ENCODE measurements at places on chromosomes 4 and X. TPM values are rescaled to one million over a fixed set of nuclear protein-coding genes. Genes with fewer than 3 reads are reported as not detected.

GRCh38 chrX:1450361-1451161, 2.1 kb downstream of the ASMTL start:
- no peaks in the 10 kb centered on the region for H3K27me3 ChIP-seq
- no peak overlapping the region for H3K4me3 ChIP-seq
- no peak overlapping the region for H3K27ac ChIP-seq
- DNase-seq: no peak

GRCh38 chrX:56563231-56564161, at the start of gene UBQLN2:
Gene UBQLN2, plus strand, starts transcription at chrX:56563627. Its CDS starts 247 bp downstream, at chrX:56563874.
- H3K4me3 ChIP-seq: peak within 1 kb of the TSS; percentile 98
- no peaks in the 10 kb centered on the region for H3K27me3 ChIP-seq
- peak; percentile 67 for DNase-seq
- peak within 1 kb of the TSS; percentile 85 for H3K27ac ChIP-seq

DNA sequence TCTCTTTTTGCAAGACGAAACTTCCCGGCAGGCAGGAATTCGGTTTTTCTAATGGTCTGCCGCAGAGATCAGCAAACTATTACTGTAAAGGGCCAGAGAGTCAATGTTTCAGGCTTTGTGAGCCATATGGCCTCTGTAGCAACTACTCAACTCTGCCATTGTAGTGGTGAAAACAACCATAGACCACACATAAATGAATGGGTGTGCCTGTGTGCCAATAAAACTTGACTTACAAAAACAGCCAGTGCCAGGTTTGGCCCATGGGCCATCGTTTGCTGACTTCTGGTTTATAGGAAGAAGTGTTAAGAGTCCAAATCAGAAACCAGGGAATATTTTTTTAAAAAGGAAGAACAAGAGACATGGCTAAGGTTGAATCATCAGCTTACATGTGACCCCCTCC, 163.0 kb downstream of the SH3KBP1 start:
- H3K4me3 ChIP-seq: no peak overlapping the region
- peaks cover 38% of the 10 kb centered on the region for H3K4me1 ChIP-seq
- DNase-seq: no peak
- H3K27ac ChIP-seq: no peak overlapping the region

- no peak overlapping the region for H3K27ac ChIP-seq
- H3K36me3 ChIP-seq: no peaks in the 10 kb centered on the region
- H3K4me3 ChIP-seq: no peak overlapping the region
- no peak for DNase-seq
- H3K27me3 ChIP-seq: no peaks in the 10 kb centered on the region
These were observed 51.7 kb downstream of the FAM53A start for GRCh38 chr4:1632109-1633104.

DNA sequence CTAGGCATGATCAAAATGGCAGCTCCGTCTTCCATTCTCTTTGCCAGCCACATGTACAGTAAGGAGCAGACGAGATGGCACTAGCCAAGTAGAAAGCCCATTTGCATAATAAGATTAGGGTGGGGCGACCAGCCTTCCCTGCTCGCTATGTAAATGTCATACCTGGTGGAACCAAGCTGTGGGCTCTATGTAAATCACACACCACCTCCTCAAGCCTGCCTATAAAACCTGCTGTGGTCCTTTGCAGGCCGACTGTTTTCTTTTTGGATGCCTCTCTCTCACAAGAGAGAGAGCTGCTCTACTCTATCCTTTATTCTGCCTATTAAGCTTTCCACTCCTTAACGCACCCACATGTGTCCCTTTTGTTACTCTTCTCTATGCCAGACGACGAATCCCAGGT, 1472.7 kb downstream of the ARAP2 start:
- H3K4me1 ChIP-seq: no peaks in the 10 kb centered on the region
- no peaks in the 10 kb centered on the region for H3K27me3 ChIP-seq
- no peaks in the 10 kb centered on the region for H3K36me3 ChIP-seq
- H3K4me3 ChIP-seq: no peak overlapping the region
- no peak overlapping the region for H3K27ac ChIP-seq

GRCh38 chr4:140236654-140237169, 82.7 kb upstream of the MAML3 start:
- no peak overlapping the region for H3K27ac ChIP-seq
- peaks cover 3% of the 10 kb centered on the region for H3K27me3 ChIP-seq
- peaks cover 7% of the 10 kb centered on the region for H3K4me1 ChIP-seq
- H3K36me3 ChIP-seq: no peaks in the 10 kb centered on the region

- H3K36me3 ChIP-seq: no peaks in the 10 kb centered on the region
- H3K27ac ChIP-seq: no peak overlapping the region
- no peak for DNase-seq
- no peak overlapping the region for H3K4me3 ChIP-seq
- H3K27me3 ChIP-seq: no peaks in the 10 kb centered on the region
- H3K4me1 ChIP-seq: peaks cover 3% of the 10 kb centered on the region
These were observed 30.9 kb upstream of the FAM156A start for GRCh38 chrX:52988985-52989917.

GRCh38 chrX:107741404-107741790, 34.2 kb downstream of the TSC22D3 start:
- no peaks in the 10 kb centered on the region for H3K36me3 ChIP-seq
- H3K27me3 ChIP-seq: no peaks in the 10 kb centered on the region
- peaks cover 26% of the 10 kb centered on the region for H3K4me1 ChIP-seq
- no peak for DNase-seq

DNA sequence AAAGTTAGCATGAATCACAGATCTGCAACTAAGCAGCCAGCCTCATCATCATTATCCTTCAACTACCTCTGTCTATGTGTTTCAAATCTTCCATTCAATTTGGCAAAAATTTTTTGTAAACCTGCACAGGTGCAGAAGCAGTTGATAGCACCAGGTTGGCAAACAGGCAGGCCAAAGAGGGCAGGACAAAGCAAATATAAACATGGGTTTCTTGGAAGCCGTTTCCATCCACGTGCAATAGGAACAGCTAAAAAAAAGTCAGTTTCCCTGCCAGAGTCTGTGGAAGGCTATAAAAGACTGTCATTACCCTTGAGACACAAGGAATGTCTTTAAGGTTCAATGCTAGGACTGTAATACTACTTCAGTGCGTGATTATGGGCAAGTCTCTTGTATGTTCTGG, 253.2 kb downstream of the PDHA2 start:
- H3K4me1 ChIP-seq: no peaks in the 10 kb centered on the region
- no peak overlapping the region for H3K27ac ChIP-seq
- DNase-seq: no peak
- no peak overlapping the region for H3K4me3 ChIP-seq

GRCh38 chrX:133188631-133189030, 29.5 kb downstream of the TFDP3 start:
- no peak overlapping the region for H3K27ac ChIP-seq
- H3K4me1 ChIP-seq: no peaks in the 10 kb centered on the region
- DNase-seq: no peak
- no peaks in the 10 kb centered on the region for H3K36me3 ChIP-seq

- H3K27ac ChIP-seq: no peak overlapping the region
- peaks cover 18% of the 10 kb centered on the region for H3K4me1 ChIP-seq
- H3K36me3 ChIP-seq: no peaks in the 10 kb centered on the region
- DNase-seq: no peak
These were observed 10.4 kb downstream of the RELL1 start for GRCh38 chr4:37675587-37676290.

DNA sequence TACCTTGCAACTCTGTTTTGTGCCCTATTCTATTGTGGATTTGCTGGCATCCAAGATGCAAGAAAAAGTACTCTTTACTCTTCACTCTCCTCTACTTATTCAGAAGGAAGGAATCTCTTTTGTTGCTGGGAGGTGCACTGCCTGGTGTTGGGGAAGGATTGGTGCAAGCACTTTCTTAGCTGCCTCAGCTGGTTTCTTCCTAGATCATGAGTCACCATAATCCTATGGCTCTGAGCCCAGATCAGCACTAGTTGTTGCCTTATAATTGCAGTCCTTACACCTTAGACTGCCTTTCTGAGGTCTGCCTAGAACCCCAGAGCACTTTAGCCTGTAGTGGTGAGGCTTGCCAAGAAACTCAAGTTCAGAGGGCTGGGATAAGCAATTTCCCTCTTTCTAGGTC, 37.0 kb upstream of the CT83 start:
- H3K4me1 ChIP-seq: no peaks in the 10 kb centered on the region
- H3K27ac ChIP-seq: no peak overlapping the region
- no peaks in the 10 kb centered on the region for H3K27me3 ChIP-seq
- no peaks in the 10 kb centered on the region for H3K36me3 ChIP-seq

DNA sequence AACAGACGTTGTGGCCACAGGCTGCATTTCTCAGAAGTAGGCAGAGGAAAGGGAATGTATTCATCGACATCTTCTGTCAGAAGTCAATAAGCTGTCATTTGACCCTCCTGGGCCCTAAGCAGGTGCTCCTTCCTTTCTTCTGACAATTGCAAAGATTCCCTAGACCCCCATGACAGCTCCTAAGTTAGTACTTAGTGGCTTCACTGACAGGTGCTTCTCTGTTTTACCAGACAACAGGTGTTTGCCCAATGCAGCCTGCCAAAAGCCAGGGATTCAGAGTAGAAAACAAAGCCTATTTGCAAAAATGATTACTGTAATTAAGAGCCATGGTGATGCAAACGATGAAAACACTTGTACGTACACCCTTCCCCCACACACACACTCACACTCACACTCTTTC, 7.5 kb upstream of the FGF5 start:
- no peaks in the 10 kb centered on the region for H3K4me1 ChIP-seq
- no peaks in the 10 kb centered on the region for H3K27me3 ChIP-seq
- no peaks in the 10 kb centered on the region for H3K36me3 ChIP-seq
- H3K4me3 ChIP-seq: no peak overlapping the region

DNA sequence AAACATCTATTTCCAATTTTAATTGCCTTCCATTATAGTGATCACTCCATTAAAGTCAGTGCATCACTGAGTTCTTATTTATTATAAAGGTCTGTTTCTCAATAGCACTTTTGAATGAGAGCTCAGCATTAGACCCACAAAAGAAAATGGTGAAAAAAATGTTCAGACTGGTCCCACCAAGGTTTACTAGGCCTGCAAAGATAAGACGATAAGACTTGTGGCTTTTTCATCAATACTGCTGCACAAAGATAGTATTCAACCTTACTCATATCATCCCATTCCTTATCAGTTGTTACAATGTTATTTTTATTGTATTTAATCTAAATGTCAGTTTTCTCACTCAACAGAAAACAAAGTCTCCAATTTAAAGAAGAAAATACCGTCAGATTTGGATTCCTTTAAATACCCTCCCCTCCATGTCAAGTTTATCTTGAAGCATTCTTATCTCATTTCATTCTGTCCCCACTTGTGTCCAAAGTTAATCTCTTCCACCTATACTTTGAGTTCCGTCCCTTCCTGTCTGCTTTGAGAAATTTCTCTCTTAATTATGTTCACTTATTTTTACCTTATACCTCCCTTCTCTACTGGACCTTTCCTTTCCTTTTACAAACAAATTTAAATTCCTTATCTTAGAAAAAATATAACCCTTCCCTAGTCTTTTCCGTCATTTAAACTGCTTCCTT, 140.0 kb downstream of the GASK1B start:
- H3K36me3 ChIP-seq: no peaks in the 10 kb centered on the region
- H3K27me3 ChIP-seq: no peaks in the 10 kb centered on the region
- DNase-seq: no peak
- H3K4me1 ChIP-seq: no peaks in the 10 kb centered on the region
- no peak overlapping the region for H3K27ac ChIP-seq

GRCh38 chrX:49921109-49921508, 1.3 kb upstream of the CLCN5 start:
- H3K27me3 ChIP-seq: no peaks in the 10 kb centered on the region
- H3K4me1 ChIP-seq: peaks cover 5% of the 10 kb centered on the region
- H3K4me3 ChIP-seq: no peak overlapping the region

GRCh38 chrX:39985071-39985470, 112.7 kb downstream of the BCOR start:
- no peak overlapping the region for H3K4me3 ChIP-seq
- no peak overlapping the region for H3K27ac ChIP-seq
- no peak for DNase-seq
- H3K4me1 ChIP-seq: no peaks in the 10 kb centered on the region

- no peak overlapping the region for H3K27ac ChIP-seq
- H3K4me1 ChIP-seq: peaks cover 16% of the 10 kb centered on the region
- H3K36me3 ChIP-seq: no peaks in the 10 kb centered on the region
- no peaks in the 10 kb centered on the region for H3K27me3 ChIP-seq
- DNase-seq: peak; percentile 28
- H3K4me3 ChIP-seq: no peak overlapping the region
These were observed 282.7 kb downstream of the PTTG2 start for GRCh38 chr4:38242822-38243387.

- no peak for DNase-seq
- no peaks in the 10 kb centered on the region for H3K4me1 ChIP-seq
- no peaks in the 10 kb centered on the region for H3K27me3 ChIP-seq
- H3K27ac ChIP-seq: no peak overlapping the region
- no peaks in the 10 kb centered on the region for H3K36me3 ChIP-seq
- no peak overlapping the region for H3K4me3 ChIP-seq
These were observed 62.0 kb downstream of the CCSER1 start for GRCh38 chr4:90189178-90189577.

- H3K4me3 ChIP-seq: no peak overlapping the region
- no peaks in the 10 kb centered on the region for H3K27me3 ChIP-seq
- no peaks in the 10 kb centered on the region for H3K36me3 ChIP-seq
- H3K4me1 ChIP-seq: no peaks in the 10 kb centered on the region
- no peak overlapping the region for H3K27ac ChIP-seq
These were observed 62.5 kb downstream of the PAQR3 start for GRCh38 chr4:78876568-78877320.

- no peak overlapping the region for H3K27ac ChIP-seq
- H3K36me3 ChIP-seq: no peaks in the 10 kb centered on the region
- no peak overlapping the region for H3K4me3 ChIP-seq
- DNase-seq: no peak
- H3K4me1 ChIP-seq: no peaks in the 10 kb centered on the region
These were observed 138.8 kb upstream of the TAPT1 start for GRCh38 chr4:16365036-16365569.

- no peak for DNase-seq
- H3K4me3 ChIP-seq: no peak overlapping the region
- H3K27ac ChIP-seq: no peak overlapping the region
- H3K36me3 ChIP-seq: no peaks in the 10 kb centered on the region
These were observed 602.5 kb downstream of the TMA16 start for GRCh38 chr4:164096766-164097518.

DNA sequence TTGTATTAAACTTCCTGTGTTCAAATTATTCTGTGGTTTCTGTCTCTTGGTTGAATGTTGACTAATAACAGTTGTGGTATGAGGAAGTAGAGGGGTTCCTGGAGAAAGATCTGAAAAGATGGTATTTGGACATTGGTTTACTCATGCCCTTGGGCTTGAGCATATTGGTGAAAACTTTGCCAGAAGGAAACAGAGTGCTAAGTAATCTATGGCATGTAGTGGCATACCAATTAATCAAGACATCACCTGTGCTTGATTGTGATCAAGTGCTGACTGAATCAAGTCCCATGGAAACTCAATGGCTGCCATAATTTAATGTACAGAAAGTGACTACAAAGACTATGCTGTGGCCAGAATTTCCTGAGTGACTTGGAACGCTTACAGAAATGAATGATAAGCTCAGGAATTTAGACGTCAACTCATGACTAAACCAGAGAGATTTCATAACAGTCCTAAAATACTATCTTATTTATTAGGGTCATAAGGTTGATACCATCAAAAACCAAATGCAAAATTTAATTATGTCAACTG, 2062.9 kb downstream of the ARAP2 start:
- H3K27ac ChIP-seq: no peak overlapping the region
- H3K4me3 ChIP-seq: no peak overlapping the region
- no peaks in the 10 kb centered on the region for H3K36me3 ChIP-seq
- H3K27me3 ChIP-seq: no peaks in the 10 kb centered on the region

Gene TMEM156
- 11.4 TPM for total RNA-seq

Gene CT45A3
- not detected for total RNA-seq

Gene DMRTC1
- total RNA-seq: 1.4 TPM

Gene SPP1
- not detected for total RNA-seq

Gene MAOA
- not detected for total RNA-seq

Gene NAT8L
- total RNA-seq: 6.8 TPM

Gene SOD3
- not detected for total RNA-seq
